T-helper 9 cell (primary cell): ENCODE measurements at places on chromosomes 5 and 9.

- no peak for DNase-seq
Observed at GRCh38 chr9:5900622-5901021, 9.9 kb downstream of the MLANA start.

- no peak for DNase-seq
Observed at GRCh38 chr9:75658301-75658905, 232.1 kb upstream of the PCSK5 start.

- no peak for DNase-seq
Observed at GRCh38 chr9:70093944-70094343, 50.3 kb downstream of the MAMDC2 start.

GRCh38 chr5:115962565-115963402 lies 509 bp downstream of the LVRN start:
- no peak for DNase-seq

DNA sequence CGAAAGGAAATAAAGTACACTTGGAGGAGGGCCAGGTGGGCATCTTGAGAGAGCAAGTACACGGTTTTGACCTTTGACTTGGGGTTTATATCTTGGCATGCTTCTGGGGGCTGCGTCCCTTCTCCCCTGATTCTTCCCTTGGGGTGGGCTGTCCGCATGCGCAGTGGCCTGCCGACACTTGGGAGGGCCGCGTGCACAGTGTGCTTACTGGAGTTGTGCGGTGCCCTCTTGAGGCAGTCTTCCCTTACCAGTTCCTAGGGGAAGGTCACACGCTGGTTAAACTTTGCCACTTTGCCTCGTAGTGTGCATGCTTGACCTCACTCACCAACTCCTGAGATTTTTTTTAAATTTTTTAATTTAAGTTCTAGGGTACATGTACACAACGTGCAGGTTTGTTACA lies 4.3 kb upstream of the CLPTM1L start:
- DNase-seq = no peak

- DNase-seq = no peak
Observed at GRCh38 chr9:7507566-7508270, 291.9 kb downstream of the DMAC1 start.

DNA sequence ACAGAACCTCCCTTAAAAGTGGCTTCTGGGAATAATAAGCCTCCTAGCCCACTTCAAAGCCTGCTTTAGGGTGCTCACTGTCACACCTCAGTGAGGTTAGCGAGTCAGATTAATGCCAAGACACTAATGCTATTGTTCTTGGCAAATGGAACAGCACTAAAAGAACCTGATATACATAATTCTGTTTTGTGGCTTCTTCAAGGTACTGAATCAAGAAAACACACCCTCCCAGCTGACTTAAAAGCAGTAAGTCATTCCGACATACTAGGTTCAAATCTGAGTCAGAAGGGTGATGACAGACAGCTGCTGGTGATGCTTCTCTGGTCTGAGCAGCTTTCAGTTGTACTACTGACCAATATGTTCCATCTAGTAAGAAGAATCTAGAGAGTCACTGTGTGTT lies 121.6 kb downstream of the OXCT1 start:
- no peak for DNase-seq

- no peak for DNase-seq
Observed at GRCh38 chr5:55577353-55578060, 42.7 kb upstream of the PLPP1 start.

- DNase-seq = no peak
Observed at GRCh38 chr5:73327908-73328455, 120.6 kb downstream of the FOXD1 start.

- no peak for DNase-seq
Observed at GRCh38 chr9:101119206-101119819, 90.8 kb downstream of the PLPPR1 start.

GRCh38 chr9:131874447-131874846 lies 134.6 kb upstream of the RAPGEF1 start:
- DNase-seq = no peak

GRCh38 chr5:119323601-119324000 lies 32.2 kb upstream of the TNFAIP8 start:
- no peak for DNase-seq

GRCh38 chr5:32419791-32420190 lies 24.7 kb downstream of the ZFR start:
- DNase-seq = no peak
